Activated CD4-positive, alpha-beta T cell treated with anti-CD3 and anti-CD28 coated beads, Interleukin-2, amount 10 ng/mL, durations not matched to agents 7 days and 5 days (primary cell): ENCODE measurements at places on chromosomes 5 and 9.

DNA sequence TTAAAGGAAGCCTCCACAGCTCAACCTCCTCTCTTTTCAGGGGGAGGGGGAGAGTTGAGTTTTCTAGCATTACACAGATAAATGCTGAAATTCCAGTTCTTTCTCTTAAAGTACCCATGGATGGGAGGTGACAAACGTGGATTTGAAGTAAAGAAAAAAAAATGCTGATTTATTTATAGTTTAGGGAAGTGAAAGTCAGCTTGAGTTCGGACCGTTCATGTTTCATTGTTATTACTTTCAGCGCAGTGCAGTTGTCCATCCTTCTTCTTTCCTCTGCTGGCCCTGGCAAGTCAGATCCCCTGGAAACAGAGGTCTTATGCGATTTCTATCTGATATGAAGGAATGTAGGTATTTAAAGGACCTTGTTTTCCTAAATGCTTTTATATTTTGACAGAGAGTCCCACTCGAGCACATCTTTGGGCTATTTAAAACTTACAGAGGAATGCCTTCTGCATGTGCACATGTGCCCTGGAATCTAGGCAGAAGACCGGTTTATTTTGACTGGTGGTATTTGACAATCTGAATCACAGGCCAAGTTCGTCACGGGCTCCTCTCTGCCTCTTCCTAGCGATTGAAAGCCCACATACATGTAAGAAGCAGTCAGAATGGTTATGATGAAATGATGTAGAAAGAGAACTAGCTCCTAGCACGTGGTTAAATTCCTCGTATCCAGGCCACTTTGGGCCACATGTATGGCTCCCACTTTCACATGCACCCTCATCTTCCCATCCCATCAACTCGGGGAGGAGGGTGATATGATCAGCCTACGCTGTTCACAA, 385.2 kb upstream of the KLF4 start:
- DNase-seq: no peak

GRCh38 chr9:21053851-21054250, 22.4 kb upstream of the HACD4 start:
- DNase-seq: no peak

DNA sequence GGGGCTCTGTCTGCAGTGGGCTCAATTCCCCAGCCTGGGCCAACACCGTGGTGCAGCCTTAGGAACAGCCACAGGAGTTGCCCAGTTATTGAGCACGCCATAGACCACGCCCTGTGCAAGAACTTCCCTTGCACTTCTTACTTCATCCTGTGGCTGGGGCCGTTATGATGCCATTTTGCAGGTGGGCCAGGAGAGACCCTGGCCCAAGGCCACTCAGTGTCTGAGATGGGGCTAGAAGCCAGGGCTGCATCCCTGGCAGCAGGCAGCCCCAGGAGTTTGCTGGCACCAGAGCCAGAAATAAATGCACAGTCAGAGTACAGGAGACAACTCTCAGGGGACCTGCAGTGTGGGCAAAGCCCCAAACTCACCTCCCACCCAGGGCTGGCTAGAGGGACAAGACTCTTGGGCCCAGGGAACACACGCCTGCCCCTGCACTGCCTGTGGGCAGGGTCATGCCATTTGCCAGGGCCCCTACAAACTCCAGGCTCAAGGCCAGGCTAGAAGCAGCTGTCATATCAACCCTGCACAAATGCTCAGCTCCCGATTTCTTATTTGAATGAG, 6.7 kb downstream of the CORO2A start:
- DNase-seq: no peak

DNA sequence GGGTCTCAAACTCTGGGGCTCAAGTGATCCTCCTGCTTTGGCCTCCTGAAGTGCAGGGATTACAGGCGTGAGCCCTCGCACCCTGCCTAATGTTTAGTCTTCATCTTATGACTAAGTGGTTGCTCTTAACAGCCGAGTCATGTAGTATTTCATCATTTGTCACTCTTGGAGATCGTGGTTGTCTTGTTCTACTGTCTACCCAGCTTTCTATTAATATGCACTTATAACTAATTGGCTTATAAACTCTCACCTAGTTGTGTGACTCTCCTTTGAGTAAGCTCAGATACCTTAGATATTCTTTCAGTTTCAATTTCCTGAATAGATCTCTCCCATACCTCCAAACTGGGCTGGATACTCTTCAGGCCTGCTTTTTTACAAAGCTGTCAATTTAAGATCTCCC, 19.9 kb downstream of the SLC44A1 start:
- DNase-seq: no peak

- no peak for DNase-seq
Measured at GRCh38 chr9:136275655-136276429, 28.1 kb downstream of the CCDC187 start.

- DNase-seq: no peak
Measured at GRCh38 chr5:180399401-180400215, 46.5 kb upstream of the GFPT2 start.

GRCh38 chr5:148145916-148146315, 22.4 kb upstream of the SPINK14 start:
- no peak for DNase-seq

GRCh38 chr5:58872670-58873273, 289.9 kb downstream of the RAB3C start:
- no peak for DNase-seq

GRCh38 chr9:73577848-73578247, 426.2 kb downstream of the ANXA1 start:
- DNase-seq: no peak

GRCh38 chr9:70607329-70607728, 192.9 kb upstream of the KLF9 start:
- no peak for DNase-seq

GRCh38 chr9:131274674-131275331, 1.5 kb downstream of the FAM78A start:
- DNase-seq: no peak

DNA sequence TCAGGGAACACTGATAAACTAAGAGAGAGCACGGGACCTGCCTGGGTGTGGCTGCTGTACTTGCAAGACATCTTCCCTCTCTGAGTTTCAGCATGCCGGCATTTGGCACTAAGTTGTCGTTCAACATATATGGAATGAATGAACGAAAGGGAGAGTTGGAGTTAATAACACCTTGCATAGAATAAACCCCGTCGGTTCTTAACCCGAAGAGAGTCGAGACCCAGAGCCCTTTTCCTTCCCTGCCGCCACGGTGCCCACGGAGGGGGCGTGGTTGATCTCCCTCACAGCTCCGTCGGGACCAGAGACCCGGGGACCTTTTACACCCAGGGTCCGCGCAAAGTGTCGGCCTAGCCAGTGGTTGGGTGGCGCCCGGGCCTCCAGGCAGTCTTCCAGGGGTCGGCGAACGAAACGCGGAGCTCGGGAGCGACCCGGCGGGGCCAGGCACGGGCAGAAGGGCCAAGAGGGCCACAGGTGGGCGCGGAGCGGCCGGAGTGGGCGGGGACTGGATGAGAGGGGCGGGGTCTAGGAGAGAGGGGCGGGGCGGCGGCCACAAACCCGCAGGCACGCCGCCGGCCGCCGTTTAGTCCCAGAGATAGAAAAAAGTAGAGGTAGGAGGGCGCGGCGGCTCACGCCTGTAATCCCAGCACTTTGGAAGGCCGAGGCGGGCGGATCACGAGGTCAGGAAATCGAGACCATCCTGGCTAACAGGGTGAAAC, 735 bp upstream of the RPL26L1 start:
- DNase-seq: peak; percentile 64

- no peak for DNase-seq
Measured at GRCh38 chr5:152990649-152991048, 499.8 kb upstream of the GRIA1 start.

DNA sequence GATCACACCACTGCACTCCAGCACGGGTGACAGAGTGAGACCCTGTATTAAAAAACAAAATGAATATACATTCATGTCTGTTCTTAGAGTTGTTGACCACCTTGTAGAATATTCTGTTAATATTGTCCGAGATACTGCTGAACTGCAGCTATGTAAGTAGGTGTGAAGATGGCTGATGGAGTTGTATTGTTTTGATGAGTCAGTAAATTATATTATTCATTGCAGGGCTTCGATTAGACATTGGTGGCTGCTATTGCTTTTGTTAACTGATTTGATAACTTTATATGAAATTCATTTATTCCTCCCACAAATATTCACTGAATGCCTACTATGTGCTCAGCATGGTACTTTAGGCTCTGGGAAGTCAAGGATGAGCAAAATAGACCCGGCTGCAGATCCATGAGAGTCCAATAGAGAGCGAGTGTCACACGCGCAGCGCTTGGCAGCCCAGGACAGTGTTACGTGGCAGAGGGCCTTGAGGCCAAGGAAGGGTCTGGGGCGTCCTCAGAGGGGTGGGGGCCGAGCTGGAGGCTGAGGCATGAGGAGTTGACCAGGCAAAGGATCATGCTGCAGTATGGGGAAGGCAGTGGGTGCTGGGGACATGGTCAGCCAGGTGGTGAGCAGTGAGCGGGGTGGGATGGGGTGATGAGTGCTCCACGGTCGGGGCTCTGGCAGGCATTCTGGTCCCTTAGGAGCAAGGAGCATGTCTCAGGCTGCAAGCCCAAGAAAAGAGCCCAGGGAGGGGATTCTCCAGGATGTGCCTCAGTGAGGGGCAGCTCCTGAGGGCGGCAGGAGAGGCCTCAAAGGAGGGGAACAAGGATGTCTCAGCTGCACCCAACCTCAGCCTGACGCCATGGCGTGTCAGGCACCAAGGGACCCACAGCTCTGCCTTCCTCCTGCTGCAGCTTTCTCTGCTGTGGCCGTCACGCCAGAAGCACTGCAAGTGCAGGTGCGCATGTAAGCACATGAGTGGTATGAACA, 243.5 kb downstream of the GADD45G start:
- no peak for DNase-seq

GRCh38 chr9:89400403-89401116, 82.3 kb downstream of the SECISBP2 start:
- no peak for DNase-seq

- DNase-seq: no peak
Measured at GRCh38 chr5:146797658-146798057, 80.9 kb downstream of the PPP2R2B start.

GRCh38 chr5:82225525-82226172, 52.5 kb downstream of the RPS23 start:
- DNase-seq: peak; percentile 72

DNA sequence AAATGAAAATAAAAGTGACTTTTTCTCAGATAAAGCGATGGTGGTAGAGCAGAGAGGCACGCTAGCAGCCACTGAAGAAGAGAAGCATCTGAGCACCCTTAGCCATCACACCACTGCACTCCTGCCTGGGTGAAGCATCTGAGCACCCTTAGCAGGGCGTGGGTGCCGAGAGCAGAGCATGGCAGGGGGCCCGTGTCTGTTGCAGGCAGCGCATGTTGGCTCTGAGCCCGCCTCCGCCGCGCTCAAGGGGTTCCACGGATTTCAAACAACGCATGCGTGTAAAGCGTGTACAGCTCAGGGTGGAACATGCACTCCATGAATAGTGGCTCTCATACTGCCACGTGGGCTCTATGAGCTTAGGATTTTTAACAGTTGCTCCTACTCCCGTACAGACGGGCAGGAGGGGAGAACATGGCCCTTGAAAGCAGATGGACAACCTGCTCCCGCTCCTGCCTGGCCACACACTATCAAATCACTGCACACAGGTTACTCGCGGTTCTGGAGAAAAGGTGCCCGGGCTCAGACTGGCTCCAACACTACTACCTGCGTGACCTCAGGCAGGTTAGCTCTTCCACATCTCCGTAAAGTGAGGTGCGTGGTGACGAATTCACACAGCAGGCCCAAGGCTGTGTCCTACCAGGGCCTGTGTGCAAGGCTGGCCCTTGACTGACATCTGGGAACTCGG, 12.1 kb downstream of the LRRC14B start:
- DNase-seq: no peak

- DNase-seq: no peak
Measured at GRCh38 chr9:13732290-13732689, 452.8 kb upstream of the MPDZ start.

- no peak for DNase-seq
Measured at GRCh38 chr5:57725658-57726504, 243.3 kb upstream of the ACTBL2 start.

GRCh38 chr9:86974421-86974820, 27.1 kb upstream of the GAS1 start:
- DNase-seq: no peak

- DNase-seq: no peak
Measured at GRCh38 chr5:34857161-34857560, 18.2 kb downstream of the TTC23L start.

DNA sequence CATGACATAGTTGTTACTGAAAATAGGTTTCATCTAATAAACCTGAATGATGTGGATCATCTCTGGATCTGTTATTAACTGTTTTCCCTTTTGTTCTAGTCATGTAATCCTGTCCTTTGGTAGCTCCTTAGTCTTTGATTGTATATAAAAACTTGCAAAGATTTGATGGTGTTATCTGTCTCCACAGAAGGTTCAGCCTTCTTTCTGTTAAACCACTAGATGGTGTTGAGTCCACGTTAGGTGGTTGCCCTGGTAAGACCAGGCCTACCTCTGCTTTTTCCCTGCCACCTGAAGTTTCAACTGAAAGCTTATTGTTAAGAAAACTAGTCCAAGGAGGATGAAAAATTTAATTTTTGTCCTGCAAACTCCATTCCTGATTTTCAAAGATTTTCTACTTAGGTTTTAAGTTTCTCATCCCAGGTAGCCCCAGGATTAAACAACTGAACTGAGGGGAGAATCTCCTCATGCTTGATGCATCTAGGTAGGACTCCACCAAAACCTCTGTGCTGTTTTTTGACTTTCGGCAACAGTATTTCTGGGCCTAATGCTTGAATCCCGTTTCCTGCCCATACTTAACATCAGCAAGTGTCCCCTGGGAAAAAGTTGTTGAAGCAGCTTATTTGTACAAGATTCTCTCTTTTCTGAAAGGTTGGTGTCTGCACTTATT, 68.5 kb downstream of the RICTOR start:
- no peak for DNase-seq

DNA sequence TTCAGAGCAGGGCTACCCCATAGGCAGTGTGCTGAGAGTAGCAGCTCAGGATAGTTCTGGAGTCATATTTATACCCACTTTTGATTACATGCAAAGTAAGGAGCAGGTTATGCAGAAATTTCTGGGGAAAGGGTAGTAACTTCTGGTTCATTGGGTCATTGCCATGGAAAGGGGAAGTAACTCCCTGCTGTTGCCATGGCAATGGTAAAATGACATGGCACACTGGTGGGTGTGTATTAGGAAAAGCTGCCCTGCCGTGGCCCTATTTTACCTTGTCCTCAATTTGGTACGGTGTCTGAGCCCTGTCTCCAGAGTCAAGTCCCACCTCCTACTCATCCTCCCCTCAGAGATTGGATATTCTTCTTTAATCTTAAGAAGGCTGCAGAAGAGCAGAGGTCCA, 526.7 kb upstream of the TYRP1 start:
- no peak for DNase-seq

DNA sequence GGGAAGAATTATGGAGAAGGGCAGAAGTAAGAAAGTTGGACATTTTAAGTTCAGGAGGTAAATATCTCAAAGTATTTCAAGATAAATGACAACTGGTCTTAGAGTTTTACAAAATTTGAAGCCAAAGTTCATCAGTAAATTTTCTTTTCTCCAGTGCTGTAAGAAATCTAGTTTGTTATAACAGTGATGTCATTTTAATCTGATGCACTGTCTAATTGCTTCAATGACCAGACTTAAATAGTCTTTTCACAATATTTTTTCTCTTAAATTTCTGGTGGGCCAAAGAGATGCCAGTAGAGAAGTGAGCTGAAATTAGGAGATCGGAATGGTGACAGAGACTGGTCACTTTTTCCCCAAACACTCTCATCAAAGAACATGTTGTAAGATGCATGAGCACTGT, 156.5 kb upstream of the TMEM161B start:
- no peak for DNase-seq
